ENCODE measurements at places on chromosomes 11 and 22.

- peak; percentile 89 for DNase-seq
Measured at GRCh38 chr22:49970528-49971231, 10.1 kb downstream of the PIM3 start.

GRCh38 chr11:28137832-28138231 is 29.6 kb downstream of the METTL15 start:
- DNase-seq, result no peak

GRCh38 chr11:90288212-90288821 is 65.5 kb upstream of the CHORDC1 start:
- DNase-seq, result no peak

DNA sequence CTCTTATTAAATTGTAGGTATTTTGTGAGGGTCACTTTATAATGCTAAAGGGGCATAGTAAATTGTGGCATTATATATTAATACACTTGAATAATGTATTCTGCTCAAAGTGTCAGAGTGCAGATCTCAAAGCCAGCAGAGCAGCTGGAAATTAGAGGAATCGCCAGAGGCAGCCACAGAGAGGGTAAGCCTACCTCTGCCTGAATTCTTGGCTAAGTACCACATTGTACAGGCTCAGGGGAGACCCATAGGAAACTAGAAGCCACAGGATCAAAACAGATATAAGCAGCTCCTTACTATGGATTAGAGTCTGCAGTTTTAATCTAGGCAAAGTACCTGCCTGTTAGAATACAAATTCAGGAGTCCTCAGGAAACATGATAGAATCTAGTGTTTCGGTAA is 249.3 kb downstream of the DDX10 start:
- DNase-seq, result no peak

DNA sequence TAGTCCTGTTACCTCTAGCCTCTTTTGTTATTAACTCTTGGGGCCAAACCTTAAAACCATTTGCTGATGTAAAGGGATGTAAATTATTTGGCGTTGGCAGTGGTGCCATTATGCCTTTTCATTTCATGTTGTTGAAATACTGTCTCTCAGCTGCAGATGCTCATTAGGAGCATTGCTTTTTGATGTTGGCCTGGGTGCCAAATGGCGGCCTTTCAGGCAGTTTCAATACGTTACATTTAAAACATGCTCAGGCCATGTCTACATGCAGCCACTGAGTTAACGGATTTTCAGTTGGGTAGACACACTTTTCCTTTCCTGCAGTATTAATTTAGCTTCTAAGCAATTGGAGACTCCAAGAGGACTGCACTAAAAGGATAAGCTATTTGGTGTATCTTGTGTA is 5.3 kb downstream of the NCAM1 start:
- no peak for DNase-seq

- no peak for DNase-seq
Measured at GRCh38 chr11:24747275-24748251, 250.7 kb downstream of the LUZP2 start.

- no peak for DNase-seq
Measured at GRCh38 chr11:128201801-128202200, 385.6 kb downstream of the ETS1 start.

- DNase-seq, result no peak
Measured at GRCh38 chr22:21688341-21688705, 22.5 kb downstream of the PPIL2 start.

DNA sequence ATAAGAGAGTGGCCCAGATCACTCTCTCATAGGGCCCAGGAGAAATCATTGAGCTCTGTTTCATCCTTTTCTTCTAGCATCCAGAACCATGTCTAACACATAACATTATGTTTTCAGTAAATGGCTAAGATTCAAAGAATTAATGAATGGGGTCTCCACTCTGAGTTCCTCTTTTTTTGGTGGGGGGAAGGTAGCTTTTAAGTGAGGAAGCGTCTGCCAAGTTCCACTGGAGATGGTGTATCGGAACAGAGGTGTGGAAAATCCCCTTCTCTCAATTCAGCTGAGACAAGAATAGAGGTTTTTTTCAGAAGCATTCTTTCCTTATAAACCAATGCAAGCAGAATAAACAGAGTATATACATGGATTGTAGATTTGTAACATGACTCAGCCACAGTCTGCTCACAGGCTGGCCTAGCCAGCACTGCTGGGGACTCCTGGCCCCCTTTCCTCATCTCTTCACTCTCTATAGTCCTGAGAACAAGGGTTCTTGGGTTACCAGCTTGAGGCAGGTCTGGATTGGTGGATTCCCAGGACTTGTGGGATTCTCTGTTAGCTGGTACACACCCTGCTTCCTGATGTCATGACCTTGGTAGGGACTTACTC is 97.2 kb downstream of the TRAF6 start:
- no peak for DNase-seq

GRCh38 chr11:9977554-9977953 is 313.7 kb downstream of the SWAP70 start:
- DNase-seq, result no peak

DNA sequence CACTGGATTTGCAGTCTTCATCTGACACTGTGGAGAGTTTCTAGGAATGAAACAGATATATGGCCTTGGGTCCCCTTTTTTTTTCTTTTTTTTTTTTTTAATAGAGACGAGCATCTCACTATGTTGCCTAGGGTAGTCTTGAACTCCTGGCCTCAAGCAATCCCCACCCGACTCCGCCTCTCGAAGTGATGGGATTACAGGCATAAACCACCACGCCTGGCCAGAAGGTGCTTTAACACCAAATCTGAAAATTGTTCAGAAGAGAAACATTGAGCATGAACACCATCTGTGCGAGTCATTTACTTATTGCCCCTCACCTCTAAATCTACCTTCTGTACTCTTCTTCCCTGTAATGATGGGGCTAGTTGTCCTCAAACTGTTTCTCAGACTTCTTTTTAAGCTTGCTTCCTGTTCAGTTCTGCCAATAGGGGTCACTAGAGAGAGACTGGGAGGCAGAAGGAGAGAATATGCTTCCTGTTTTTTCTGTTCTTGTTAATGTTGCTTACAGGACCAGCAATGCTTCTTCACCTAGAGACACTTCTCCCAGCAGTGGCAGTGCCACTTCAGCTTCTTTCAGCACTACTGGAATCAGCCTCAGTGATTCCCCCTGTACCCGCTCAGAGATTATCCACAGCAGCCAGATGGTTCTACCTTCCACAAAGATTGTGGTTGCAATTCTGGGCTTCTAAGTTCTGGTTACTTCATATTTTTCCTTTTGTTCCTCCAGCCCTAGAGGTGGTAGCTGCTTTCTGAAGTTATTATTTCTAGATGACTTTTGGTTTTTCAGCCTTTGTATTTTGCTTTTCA is 20.8 kb upstream of the ZBED5 start:
- peak; percentile 29 for DNase-seq

DNA sequence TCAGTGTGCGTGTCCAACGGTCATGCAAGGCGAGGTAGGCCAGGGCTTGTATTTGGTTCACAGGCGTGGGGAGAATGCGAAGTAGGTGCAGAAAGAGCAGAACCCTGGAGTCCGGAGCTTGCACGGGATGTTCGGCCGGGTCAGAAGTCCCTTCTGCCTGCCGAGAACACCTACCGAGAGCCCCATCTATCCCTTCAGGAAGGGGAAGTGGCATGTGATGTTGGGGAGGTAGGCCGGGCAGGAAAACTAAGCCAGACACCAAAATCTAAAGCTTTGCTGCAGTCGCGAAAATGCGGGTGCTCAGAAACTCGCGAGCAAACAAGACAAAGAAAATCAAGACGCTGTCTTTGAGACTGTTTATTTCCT is 435 bp upstream of the TAF6L start:
- no peak for DNase-seq
